T-helper 9 cell (primary cell): ENCODE measurements at places on chromosomes 16 and 17.
A peak's percentile ranks its signal among the peaks of the same experiment; 100 is the strongest.

- DNase-seq: no peak
Observed at GRCh38 chr17:10516065-10516464, 2.3 kb downstream of the MYH1 start.

- peak; percentile 91 for DNase-seq
Observed at GRCh38 chr17:54968262-54968987, at the start of the genes COX11 and STXBP4. TSS of gene COX11 (minus strand) at chr17:54968654. CDS start at chr17:54968646, 8 bp downstream. TSS of gene STXBP4 (plus strand) at chr17:54968765. CDS start at chr17:54986220, 17,455 bp downstream.

- no peak for DNase-seq
Observed at GRCh38 chr17:29129731-29130130, 50.5 kb downstream of the MYO18A start.

- no peak for DNase-seq
Observed at GRCh38 chr17:29694918-29695563, 72.3 kb upstream of the CORO6 start.

- no peak for DNase-seq
Observed at GRCh38 chr17:63753215-63753614, 11.6 kb upstream of the STRADA start.

- no peak for DNase-seq
Observed at GRCh38 chr17:74632617-74633016, 9.1 kb upstream of the CD300E start.

DNA sequence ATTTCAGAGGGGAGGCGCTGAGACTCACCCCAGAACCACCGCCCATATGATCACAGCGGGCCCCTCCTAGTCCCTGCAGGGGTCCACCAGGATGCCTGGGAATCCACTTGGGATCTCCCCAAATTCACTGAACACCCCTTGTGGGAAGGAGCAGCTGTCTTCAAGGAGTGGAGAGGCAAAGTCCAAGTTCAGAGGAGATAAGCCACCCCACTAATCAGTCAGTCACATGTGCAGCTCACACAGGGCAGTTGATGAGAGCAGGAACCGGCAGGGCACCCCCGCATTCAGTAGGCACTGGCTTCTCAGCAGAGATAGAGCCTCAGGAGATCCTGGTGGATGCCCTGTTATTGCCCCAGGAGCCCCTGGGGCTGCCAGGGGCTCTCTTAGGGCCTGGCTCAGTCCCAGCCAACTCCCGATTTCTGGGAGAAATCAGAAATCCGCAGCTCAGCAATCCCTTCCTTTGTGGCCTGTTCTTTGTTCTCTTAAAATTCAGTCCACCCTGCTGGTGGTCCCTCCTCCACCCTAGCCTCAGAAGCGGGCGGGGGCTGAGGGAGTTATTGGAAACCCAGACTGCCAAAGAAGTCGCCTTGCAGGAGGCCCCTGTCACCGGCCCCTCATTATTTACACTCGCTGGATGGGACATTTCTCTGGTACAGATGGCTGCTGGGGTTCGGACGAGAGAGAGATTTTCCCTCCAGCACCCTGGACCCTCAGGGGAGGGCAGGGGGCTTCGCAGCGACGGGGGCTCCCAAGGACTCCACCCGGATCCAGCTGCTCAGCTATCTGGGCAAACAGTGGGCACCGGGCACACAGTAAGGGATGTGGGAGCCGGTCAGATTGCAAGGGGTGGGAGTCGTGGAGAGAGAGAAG lies 1.8 kb downstream of the CDC42EP4 start:
- DNase-seq: no peak

GRCh38 chr17:71975331-71975801 lies 145.5 kb upstream of the SOX9 start:
- DNase-seq: no peak

DNA sequence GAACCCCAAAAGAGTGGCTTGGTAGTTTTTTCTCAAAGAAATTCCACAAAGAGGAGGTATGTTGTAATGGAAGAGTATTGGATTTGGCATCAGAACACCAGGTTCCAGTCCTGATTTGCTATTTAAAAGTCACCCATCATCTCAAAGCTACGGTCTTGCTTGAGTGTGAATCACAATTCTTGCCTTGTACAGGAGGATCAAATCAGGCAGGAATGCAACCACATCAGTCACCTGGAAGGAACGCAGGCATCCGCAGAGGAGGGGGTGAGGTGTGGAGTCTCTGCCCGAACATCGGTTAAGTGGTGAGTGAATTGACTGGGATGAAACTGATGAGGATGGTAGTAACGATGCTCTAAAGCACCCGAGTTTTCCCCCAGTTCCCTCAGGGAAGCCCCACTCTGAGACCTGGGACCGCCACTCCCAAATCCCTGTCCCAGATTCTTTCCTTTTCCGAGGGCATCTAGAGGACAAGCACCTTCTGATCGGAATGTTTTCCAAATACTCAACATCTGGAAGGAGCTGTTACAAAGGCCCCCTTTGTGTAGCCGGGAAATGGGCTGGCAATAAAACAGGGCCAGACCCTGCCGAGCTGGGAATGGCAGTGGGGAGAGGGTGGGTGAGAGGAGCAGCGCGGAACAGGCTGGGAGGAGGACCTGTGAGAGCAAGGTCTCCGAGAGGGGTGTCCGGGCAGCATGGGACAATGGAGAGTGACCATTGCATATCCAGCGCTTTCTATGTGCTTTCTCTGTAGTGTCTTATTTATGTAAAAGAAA lies 469.6 kb downstream of the SLC39A11 start:
- no peak for DNase-seq

- no peak for DNase-seq
Observed at GRCh38 chr17:74424657-74425056, 7.2 kb upstream of the GPRC5C start.

DNA sequence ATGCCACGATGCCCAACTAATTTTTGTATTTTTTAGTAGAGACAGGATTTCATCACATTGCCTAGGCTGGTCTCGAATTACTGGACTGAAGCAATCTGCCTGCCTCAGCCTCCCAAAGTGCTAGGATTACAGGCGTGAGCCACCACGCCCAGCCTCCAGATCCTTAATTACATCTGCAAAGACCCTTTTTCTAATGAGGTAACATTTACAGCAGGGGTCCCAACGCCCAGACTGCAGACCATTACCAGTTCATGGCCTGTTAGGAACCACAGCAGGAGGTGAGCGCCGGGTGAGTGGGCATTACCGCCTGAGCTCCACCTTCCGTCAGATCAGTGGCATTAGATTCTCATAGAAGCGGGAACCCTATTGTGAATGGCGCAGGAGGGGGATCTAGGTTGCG lies 4.0 kb upstream of the RAB11FIP4 start:
- no peak for DNase-seq

DNA sequence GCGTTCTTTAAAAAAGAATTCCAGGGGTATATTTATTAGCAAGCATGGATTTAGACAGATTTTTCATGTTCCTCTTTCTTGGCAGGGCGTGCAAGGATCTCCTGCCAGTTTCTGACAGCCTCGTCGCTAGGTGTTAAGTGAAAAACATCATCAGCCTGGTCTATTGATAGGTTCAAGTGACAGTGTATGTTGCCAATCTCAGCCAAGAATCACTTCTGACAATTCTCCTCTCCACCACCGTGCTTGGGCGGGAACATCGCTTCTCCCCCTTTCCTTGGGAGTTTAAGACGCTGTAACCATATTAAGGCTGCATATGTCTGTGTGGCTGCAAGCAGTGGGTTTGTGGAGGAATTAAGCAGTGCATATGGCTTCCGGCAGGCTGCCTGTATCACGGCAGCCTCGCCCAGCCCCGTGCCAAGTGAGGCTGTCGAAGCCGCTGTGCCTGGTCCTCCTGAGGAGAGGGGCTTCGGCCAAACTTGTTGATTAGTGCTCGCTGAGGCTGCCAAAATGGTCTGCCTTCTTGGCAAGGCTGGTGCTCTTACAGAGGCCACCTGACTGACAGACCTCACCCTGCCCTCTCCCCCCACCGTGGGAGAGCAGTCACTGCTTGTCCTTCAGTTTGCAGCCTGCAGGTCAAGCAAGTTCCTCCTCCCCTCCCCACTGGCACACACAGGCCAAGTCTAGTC lies 132.2 kb upstream of the MPHOSPH6 start:
- DNase-seq: no peak

DNA sequence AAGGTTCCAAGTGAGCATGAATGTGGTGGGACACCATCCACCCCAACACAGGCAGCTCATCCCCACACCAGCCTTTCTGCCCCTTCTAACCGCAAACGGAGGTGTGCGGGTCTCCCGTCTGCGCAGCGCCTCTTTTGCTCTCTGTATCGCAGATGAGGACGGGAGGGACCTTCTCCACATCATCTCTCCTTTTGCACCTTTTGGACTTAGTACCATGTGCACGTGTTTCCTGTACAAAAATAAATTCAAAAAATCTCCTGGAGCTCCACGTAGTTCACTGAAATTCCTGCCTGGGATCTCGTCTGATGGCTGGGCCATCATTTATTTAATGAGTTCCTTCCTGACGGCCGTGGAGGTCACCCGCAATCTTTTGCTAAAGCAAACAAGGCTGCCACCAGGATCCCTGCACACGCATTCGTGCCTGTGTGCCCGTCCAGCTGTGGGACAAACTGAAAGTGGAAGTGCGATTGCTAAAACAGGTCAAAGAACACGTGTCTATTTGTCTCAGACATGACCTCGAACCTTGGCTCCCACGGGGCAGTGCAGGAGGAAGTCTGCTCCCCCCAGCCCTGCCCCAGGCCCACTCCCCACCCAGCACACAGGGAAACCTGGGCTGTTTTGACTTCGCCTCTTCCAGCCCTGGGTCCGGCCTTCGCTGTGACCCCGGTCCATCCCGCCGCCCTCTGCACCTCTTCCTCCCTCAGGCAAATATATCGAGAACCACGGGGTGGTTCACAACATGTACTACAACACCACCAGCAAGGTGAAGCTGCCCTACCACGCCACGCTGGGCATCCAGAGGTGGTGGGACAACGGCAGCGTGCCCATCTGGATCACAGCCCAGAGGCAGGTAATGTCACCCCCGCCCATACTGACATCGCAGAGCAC lies 2.3 kb downstream of the ENPP7 start:
- DNase-seq: no peak

- DNase-seq: no peak
Observed at GRCh38 chr17:55652825-55653224, 69.8 kb downstream of the TMEM100 start.

GRCh38 chr17:6177941-6178694 lies 107.9 kb downstream of the WSCD1 start:
- DNase-seq: no peak

DNA sequence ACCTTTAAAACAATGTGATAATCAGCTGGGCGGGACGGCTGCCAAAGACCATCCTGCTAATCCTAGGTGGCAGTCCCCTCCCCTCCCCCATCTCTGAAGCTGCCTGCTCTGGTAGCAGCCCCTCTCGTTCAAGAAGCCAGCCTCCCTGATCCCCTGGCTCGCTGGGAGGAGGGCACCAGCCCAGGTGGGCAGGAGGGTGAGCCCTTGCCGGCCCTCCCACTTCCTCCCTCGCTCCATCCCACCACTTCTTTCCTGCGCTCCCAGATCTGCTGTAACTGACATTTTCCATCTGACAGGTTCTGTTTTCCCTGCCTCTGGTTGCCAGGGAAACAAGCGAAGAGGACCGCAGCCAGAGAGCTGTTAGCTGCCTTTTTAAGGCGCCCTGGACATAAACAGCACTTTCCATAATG lies 155.7 kb upstream of the TNRC6C start:
- no peak for DNase-seq

DNA sequence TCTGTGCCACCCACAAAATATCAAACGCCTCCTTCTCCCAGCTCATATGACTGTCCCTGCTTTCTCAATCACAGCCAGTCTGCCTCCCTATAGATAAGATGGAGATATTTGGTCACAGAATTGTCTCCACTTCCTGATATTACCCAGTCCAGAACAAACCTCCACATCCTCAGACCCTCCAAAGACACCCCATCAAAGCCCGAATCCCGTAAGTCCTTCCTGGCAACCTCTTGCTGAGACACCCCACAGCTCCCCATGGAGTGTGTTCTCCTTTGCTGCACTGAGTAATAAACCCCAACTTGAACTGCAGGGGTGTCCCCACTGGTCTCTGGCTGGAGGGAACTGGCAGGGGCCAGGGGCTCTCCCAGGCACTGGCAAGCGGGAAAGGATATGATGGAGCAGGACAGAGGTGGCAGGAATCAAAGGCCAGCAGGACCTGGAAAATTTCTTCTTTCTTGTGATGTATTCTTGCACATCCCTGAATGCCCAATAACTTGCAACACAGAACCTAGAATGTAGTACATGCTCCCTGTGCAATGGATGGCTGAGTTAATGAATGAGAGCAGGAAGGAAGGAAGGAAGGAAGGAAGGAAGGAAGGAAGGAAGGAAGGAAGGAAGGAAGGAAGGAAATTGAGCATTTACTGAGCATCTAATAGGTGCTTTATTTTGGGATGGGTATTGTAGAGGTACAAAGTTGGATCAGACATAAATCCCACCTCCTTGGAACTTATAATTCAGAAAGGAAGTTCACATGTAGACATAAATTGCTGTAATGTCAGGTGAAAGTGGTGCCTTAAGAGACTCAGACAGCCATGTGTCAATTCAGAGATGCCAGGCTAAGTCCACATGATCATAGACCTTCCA lies 13.9 kb downstream of the TMEM114 start:
- no peak for DNase-seq
